OCI-LY7 (cell line): ENCODE measurements at places on chromosomes 16 and 17.

- no peak for DNase-seq
Measured at GRCh38 chr17:16155536-16155935, 59.8 kb downstream of the NCOR1 start.

DNA sequence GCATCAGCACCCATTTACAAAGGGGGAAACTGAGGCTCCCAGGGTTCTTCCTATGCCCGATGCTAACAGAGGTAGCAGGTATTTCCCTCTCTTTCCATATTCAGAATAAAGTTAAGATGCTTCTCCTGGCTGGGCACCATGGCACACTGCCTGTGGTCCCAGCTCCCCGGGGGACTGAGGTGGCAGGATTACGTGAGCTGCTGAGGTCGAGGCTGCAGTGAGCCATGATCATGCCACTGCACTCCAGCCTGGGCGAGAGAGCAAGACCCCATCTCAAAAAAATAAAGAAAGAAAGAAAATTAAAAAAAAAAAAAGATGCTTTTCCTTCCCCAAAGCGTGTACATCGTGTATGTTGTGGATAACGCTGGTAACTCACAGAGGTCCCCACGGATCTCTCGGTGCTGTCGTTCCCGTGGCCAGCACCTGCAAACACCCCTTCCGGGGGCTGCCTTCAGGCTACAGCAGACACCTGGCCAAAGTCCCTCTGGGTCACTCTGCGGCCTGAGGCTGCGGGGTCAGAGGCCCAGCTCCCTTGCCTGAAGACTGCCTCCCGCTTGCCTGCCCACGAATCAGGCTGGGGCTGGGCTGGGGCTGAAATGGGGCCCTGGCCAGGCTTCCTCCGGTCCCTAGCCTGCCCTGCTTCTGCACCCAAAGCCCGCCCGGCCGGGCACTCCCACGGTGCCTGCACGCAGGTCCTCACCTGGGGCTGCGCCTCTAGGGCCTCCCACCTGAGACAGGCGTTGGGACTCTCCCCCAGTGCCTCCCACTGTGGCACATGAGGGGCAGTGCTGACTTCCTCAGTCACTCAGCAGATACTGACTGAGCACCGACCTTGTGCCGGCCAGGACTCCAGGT lies 63.1 kb downstream of the ZDHHC7 start:
- DNase-seq = no peak

DNA sequence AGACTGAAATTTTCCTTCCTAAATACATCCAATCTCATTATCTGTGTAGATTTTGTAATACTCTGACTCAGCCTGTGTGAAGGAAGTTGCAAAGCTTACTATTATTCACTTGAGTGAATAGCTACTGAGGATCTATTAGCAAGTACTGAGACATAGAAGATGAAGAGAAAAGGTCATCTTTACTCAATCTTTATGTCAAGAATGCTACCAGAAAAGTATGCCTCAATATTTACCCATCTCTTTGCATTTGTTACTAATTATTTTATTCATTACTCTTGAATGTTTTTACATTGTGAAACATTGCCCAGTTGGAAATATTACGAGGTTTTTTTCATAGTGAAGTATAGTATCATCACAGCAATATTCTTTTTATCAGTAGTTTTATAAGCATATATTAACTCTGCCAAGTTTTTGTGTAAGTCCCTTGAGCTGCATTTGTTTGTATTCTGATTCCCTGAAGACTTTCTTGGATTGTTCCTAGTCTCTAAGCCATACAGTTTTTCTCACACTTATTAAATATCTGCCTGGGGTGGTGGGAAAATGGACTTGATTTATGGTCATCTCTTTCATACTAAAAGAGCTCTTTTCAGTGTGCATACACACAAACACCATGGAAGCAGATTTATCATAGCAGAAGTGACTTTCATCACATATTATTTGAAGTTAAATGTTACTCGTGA lies 110.4 kb downstream of the MRTFB start:
- no peak for DNase-seq

DNA sequence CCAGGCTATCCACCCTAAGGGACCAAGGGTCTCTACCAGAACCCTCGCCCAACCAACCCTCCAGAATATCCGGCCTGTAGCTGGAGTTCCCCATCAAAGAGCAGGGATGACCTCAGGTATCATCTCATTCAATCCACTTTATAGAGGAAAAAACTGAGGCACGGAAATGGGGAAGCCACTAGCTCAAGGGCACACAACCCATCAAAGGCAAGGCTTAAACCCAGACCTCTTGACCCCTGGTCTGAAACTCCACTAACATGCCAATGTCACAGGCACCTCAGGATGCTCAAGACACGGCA lies 1.6 kb downstream of the TBC1D10B start:
- no peak for DNase-seq

GRCh38 chr17:73268582-73269328 lies 7.1 kb upstream of the CPSF4L start:
- no peak for DNase-seq

- DNase-seq = no peak
Measured at GRCh38 chr17:12993631-12994030, 24.2 kb downstream of the ELAC2 start.

GRCh38 chr16:8742068-8742467 lies 55.4 kb downstream of the TMEM186 start:
- DNase-seq = no peak
